Stimulated activated naive CD4-positive, alpha-beta T cell treated with Interleukin-2 at 50 U/mL for 16 hours (primary cell): ENCODE measurements at places on chromosomes 2 and 18.
A peak's percentile ranks its signal among the peaks of the same experiment; 100 is the strongest.

- no peak for DNase-seq
Observed at GRCh38 chr2:86074256-86074655, 31.4 kb downstream of the POLR1A start.

- no peak for DNase-seq
Observed at GRCh38 chr2:53243430-53243829, 524.2 kb upstream of the CHAC2 start.

- DNase-seq, result no peak
Observed at GRCh38 chr2:99961196-99961913, 181.0 kb downstream of the AFF3 start.

GRCh38 chr2:122447237-122447636, 691.8 kb downstream of the TSN start:
- no peak for DNase-seq

DNA sequence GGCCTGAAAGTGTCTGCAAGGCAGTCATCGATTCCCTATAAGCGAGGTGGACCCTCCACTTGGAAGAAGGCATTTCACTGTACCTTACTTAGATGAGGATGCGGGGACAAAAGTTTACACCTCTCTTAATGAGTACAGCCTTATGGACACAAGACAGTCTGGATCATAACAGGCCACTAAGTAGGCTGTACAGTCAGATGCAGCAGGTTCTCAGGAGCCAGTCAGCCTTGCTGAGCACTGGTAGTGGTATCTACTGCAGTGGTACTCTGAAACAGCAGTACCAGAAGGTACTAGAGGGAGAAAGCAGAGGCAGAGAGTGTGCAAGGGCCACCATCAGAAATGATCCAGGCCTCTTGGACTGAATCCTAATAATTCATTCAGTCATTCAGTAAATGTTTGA, 77.6 kb downstream of the KCMF1 start:
- DNase-seq, result no peak

- no peak for DNase-seq
Observed at GRCh38 chr18:8276406-8276805, 332.8 kb upstream of the RAB12 start.

DNA sequence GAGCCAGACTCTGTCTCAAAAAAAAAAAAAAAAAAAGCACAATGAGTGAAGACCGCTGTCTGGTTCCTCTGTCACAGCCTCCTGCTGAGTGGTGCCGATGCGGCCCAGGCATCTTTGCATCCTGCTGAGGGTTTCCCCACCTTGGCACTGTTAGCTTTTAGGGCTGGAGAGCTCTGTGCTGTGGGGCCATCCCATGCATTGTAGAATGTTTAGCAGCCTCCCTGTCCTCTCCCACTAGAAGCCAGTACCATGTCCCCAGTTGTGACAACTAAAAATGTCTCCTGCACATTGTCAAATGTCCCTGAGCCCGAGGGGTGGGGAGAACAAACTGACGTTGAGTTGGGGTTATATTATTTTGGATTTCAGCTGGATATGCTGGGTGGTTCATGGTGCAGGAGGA, 7.9 kb upstream of the COLEC11 start:
- no peak for DNase-seq

GRCh38 chr2:147464737-147465357, 380.0 kb upstream of the ACVR2A start:
- DNase-seq, result no peak

- DNase-seq, result peak; percentile 59
Observed at GRCh38 chr2:230668184-230668938, 44.3 kb upstream of the CAB39 start.

DNA sequence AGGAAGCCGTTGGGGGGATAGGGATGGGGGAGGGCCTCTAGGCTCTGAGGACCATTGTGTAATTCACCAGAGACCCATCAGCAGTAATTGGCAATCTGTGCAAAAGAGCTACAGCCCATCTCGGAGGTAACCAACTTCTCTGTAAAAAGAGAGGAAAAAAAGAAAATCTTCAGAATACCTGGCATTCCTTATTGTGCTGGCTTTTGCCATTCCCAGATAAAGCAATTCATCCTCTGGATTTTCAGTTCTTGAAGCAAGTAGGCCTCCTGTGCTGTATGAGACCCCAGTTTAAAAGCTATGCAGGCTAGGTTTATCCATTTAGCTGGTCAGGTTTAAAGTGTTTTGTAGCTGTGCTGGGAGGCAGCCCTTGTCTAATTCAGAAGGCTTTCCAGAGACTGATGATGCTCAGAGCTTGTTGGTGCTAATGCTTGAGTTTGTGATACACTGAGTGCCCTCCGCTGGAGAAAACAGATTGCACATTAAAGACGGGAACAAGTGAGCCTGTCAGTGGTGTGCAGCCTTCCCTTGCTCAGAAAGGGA, at the start of gene LRRTM4:
Gene LRRTM4 (minus strand): TSS at position 446 of the 540 bp plus-strand sequence.
- DNase-seq, result no peak

DNA sequence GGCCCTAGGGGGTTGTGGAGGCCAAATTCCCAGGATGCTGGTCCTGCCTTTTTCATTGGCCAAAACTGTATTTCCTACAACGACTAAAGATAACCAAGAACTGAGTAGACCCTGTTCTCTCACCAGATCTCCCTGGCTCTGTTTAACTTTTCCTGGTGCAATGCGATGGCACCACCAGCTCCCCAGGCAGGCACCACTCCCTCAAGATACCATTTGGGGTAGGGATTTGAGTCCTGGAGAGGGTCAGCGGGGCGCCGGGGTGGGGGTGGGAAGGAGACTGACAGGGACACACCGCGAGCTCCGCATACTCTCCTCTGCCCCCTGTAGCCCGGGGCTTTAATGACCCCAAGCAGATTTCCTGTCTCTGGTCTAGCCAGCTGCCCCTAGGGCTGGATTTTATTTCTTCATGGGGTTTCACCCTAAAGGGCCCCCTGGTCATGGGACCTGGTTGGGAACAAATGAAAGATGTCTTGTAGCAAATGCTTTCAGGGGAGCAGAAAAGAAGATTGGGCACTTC, 7.3 kb downstream of the SIX2 start:
- no peak for DNase-seq

GRCh38 chr2:163716101-163716500, 19.7 kb downstream of the FIGN start:
- no peak for DNase-seq

DNA sequence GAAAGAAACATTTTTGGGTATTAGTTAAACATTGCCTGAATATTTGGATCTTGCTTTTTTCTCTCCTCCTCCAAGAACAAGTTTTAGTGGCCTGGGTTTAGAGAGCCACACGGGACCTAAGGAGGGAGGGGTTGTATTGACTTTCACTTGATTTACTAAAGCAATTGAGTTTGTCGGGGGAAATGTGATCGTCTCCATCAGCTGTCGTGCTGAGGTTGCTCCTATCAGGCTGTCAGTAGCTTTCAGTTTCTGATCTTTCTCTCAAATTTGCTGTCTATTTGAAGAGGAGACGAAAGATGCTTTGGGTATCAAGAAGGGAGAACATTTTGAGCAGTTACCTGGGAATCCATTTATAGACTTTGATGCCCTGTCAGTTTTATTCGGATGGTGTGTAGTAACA, 106.0 kb downstream of the SETBP1 start:
- no peak for DNase-seq

DNA sequence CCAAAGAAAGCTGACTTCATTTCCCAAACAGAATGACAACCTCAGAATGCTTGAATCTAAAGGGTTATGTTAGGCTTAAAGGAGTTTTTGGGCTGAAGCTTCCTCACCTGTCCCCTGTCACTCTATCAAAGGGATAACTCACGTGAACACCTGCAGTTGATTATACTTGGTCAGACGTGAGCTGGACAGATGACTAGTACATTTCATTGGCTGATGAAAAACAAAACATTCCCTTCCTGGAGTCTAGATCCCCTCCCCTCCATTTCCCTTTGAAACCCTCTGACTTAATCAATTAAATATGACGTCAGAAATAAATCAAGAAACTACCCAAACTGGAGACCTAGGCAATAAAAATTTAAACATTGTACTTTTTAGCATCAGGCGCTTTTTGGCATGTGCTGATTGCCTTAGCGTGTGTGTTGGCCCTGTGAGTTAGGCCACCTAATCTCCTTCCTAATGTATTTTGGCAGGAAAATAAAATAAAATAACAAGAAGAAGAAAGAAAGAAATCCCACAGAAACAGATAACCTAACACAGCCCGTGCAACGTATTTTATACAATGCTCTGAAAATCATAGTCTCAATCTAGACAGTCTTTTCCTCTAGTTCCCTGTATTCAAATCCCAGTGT, 159.0 kb downstream of the ANTXR1 start:
- DNase-seq, result no peak

DNA sequence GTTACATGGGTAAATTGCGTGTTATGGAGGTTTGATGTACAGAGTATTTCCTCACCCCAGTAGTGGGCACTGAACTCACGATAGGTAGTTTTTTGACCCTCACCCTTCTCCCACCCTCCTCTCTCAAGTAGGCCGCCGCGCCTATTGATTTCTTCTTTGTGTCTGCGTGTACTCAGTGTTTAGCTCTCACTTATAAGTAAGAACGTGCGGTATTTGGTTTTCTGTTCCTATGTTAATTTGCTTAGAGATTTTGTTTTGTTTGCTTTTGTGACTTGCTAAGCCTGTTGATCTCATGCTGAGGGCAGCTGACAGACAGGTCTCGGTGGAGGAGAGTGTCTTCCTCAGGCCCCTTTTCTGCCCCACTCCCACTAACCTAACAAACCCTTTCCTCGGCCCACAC, 36.2 kb downstream of the ACOXL start:
- no peak for DNase-seq

DNA sequence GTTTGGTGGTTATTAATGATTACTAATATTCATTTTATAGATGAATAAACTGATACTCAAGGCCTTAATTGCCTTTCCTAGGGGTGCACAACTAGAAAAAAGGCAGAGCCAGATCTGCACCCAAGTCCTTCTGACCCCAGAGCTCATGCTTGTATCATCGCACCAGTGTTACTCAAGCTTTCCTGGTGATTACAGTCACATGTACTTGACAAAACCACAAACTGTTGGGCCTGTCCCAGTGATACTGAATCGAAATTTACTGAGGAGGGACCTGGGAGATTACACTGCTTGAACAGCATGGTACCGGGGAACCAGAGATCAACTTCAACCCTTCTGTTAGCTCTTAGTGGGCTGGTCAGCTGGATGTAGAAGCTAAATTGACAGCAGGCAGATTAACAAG, 33.7 kb downstream of the FASTKD2 start:
- no peak for DNase-seq

DNA sequence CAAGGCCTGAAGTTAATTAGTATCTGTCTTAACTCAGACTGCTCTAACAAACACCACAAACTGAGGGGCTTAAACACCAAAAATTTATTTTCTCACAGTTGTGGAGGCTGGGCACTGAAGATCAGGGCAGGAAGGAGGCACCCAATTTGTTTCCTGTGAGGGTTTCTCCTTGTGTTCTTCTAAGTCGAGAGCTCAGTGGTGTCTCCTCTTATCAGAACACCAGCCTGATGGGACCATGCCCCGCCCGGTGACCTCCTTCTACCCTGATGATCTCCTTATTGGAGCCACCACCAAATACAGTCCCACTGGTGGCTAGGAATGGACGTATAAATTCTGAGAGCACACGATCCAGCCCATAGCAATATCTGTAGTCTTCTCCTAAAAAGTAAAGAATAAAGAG, 20.5 kb downstream of the TMEM18 start:
- no peak for DNase-seq

DNA sequence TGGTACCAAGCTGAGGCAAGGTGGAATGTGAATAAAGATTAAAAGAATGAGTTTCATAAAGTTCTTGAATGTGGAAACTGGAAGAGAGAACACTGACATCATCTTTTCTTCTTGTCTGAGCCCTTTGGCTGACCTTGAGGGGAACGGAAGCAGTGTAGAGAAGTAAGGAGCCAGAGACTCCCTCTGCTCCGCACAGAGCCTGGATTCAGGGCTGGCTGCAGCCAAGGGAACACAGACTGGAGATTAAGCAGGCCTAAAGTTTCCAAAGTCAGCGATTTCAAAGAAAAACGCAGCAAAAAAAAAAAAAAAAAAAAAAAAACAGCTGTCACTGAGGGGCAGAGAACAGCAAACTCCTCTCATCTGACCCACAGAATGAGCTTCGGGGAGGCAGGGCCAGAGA, 19.3 kb upstream of the ALK start:
- DNase-seq, result no peak

DNA sequence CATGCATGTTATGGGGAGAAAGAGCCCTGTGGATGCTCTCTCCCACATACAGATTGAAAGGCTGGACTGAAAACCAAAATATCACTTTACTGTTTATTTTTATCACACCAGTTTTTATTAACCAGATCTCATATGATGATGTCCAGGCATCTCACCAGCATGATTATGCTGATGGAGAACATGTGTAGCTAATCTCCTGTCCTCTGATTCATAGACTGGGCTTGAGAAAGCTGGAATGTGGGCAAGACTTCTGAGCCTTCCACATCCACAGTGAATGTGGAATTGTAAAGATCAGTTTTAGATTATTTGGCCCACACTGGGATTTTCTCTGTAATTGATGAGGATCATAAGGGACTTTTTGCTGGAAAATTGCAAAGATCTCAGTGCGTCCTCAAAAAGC, 137.9 kb downstream of the ICOS start:
- no peak for DNase-seq

DNA sequence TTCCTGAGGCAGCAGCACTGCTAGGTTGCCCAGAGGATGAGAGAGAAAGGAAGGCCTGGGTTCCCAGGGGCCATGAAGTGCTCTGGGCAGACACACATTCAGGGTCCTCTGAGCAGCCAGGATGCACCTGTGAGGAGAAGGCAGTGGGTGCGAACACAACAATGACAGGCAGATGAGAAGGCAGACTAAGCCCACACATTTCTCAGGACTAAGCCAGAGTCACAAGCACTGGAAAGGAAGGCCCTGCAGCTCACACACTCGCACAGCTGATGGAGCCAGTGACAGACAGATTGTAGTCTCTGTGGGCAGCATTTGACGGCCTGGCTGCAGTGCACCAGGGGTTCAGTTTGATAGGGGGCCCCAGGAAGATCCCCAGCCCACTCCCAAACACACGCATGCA, 61.8 kb downstream of the ARHGEF4 start:
- DNase-seq, result no peak

GRCh38 chr2:207015901-207016300, 76.6 kb downstream of the CPO start:
- no peak for DNase-seq

- DNase-seq, result no peak
Observed at GRCh38 chr2:11955884-11956291, 209.5 kb downstream of the LPIN1 start.

GRCh38 chr2:145687442-145688134, 1167.7 kb upstream of the ZEB2 start:
- no peak for DNase-seq

- no peak for DNase-seq
Observed at GRCh38 chr2:167832868-167833287, 414.5 kb downstream of the STK39 start.

GRCh38 chr2:10048501-10049171, 5.3 kb downstream of the KLF11 start:
- no peak for DNase-seq
